ENCODE measurements at places on chromosomes 3 and 15.

GRCh38 chr15:89364741-89365450, 30.3 kb upstream of the POLG start:
- no peak for DNase-seq

DNA sequence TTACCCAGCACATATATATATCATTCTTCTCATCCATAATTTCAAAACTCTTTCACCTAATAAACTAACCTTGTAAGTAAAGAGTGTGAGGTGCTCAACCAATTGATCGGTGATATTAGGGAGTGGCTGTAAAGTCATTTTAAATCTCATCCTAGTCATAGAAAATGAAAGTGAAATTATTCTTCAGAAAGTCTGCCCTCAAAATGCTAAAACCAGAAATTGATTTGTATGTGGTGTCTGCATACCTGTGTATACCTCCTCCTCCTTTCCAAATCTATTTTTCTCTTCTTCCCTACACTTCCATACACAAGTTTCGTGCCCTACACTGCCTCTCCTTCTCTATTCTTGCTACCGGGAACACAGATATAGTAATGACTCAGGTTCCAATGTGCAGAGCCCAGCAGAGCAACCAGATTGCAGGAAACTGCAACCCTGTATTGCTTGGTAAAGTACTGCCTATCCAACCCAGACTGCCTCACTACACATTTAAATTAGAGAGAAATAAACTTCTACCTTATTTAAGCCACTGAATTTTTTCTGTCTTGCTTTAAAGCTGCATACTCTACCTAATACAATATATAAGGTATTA, 7.4 kb upstream of the TBC1D5 start:
- DNase-seq: no peak

DNA sequence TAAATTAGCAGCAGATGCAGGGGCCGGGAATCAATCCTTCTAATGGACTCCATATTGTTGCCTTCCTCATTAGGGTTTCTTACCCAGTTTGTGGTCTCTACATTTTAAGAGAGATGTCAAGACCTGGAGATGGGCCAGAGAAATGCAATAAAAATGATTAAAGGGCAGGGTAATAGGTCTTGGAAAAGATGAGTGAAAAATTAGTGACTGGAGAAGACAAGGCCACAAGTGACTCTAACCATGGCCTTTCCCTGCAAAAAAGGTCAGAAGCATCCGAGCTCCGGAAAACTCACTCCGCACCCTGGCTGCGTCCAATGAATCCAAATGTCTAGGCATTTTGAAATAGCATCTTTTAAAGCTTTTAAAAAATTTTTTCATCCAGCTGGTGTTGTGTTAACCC, 152.8 kb downstream of the ARRDC4 start:
- no peak for DNase-seq

DNA sequence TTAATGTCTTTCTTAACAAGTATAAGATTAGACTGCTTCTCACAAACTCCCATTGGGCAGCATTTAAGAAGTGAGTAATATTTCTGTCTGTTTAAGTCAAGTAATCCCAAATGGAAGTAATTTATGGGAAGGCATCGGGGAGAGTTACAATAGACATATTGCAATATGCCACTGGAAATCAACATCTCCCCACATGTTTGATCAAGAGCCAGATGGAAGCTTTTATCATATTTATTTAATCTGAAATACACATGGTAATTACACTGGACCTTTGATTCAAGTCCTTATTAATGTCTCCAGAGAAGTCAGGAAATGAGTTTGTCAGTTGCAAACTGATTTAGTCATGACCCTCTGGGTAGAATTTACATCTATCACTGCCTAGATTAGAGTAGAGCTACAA, 943.8 kb downstream of the VGLL3 start:
- no peak for DNase-seq

- no peak for DNase-seq
Observed at GRCh38 chr3:28039829-28040228, 201.6 kb upstream of the CMC1 start.

DNA sequence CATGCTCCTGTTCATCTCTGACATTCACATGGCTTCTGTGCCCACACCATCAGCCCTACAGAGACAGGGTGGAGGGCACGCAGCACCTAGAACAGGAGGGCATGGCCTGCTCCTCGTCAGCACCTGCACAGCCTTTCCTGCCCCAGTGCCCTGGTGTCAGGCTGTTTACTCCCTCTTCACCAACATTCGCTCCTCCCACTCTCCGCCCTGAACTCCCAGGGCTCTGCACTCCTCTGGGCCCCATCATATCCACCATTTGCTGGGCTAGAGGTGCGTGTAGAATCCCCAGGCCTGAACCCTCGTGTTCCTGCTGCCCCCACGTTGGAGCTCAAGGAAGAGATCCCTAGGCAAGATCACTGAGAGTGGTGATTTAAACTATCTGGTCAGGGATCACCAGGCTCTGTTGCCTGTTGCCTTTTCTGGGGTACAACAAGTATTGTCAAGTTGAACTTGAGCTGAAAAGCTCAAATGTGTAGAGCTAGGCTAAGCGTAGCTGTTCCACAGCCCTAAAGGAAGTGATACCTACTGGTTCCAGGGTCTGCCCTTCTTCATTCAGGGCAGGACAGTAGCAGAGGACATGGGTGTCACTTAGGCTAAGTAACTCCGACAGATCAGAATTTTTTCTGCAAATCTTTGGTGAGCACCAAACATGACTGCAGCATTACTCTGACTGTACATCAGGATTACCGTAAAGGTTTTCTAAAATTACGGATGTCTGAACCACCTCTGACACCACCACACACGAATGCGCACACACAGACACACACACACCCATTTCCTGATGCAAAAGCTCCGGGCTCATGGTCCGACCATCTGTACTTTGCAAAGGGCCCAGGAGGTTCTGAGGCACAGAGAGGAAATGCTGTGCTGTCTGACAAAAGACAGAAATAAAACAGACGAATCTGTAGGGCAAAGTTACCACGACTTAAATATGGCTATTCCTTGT, 43.7 kb upstream of the GNB5 start:
- no peak for DNase-seq

DNA sequence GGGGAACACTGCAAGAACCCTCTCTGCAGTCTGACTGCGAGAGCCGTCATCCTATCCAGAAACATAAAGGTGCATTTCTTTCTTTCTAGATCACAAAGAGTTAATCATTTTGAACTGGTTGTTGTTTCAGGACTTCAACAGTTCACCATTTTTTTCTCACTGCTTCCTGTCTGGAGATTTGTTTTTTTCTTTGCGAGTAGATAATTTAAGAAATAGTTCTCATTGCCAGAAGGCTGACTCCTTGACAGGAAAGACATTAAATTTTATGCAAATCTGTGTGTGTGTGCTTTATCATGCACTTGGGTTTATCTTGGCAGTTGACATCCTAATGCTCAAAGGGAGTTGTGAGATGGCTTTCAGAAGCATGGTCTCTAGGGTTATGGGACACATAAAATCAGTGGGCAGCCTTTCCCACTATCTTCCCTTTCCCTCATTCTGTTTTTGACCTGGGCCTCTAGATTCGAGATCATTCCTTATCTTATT, 123.5 kb upstream of the TBL1XR1 start:
- no peak for DNase-seq

DNA sequence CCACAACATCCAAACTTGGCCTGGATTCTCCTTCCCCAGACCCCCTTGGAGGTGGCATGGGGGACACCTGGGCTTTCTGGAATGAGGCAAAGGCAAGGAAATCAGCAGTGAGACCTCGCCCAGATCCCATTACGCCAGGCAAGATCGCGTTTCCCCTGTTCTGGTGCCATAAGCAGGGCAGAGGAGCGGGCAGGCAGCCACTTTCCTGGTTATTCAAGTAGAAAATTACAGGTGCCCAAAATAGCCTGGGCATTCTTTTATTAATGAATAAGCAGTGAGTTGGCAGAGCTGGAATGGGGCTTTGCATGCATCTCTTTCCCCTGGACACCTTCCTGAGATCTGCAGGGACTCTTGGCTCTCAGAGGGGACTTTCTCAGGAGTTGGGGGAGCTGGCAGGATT, 31.5 kb upstream of the FAM107A start:
- no peak for DNase-seq

- DNase-seq: no peak
Observed at GRCh38 chr3:185532901-185533300, 19.5 kb downstream of the LIPH start.

- no peak for DNase-seq
Observed at GRCh38 chr3:108511490-108511889, 1.1 kb upstream of the MYH15 start.

GRCh38 chr15:34794590-34795206, 651 bp downstream of the ACTC1 start:
- no peak for DNase-seq

DNA sequence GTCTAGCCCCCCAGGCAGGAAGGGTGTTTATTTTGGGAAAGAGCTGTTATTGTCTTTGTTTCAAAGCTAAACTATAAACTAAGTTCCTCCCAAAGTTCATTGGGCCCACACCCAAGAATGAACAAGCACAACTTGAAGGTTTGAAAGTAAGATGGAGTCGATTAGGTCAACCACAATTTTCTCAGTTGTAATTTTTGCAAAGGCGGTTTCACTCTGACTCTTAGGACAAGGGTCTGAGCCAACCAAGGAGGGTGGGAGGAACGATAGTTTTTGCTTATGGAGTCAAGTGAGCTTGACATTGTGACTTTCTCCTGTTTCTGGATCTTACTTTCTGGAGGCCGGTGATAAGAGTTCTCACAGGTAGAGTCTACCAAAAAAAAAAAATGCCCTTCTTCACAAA, 5.8 kb upstream of the ZNF770 start:
- DNase-seq: no peak

DNA sequence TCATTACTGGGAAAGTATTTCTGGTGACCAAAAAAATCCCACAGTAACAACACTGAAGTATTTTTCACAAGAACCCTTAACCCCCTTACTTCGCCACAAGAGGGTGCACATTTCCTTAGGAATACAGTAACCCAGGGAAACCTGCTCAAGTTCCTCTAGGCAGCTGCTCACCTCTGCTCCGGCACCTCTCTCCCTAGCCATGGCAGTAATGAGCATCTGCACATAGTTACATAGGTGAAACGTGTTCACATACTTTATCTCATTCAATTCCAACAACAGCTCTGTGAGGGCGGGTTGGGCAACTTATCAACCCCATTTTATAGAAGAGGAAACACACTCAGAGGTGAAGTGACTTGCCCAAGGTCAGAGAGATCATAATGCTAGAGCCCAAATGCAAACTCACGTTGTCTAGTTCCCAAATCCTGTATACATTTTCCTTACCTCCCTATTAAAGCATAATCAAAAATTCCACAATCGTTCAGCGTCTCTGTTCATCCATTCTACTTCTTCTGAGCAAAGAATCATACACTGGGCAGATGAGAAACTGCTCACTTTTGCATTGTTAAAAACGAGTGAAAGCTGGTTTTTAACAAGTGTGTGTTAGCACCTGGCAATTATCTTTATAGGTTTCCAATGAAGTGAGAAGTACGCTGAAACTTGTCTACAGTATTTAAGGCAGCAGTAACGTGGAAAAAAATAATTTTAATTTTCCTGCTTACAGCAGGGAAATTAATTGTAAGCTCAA, 90.7 kb downstream of the IGF2BP2 start:
- DNase-seq: peak; percentile 89

DNA sequence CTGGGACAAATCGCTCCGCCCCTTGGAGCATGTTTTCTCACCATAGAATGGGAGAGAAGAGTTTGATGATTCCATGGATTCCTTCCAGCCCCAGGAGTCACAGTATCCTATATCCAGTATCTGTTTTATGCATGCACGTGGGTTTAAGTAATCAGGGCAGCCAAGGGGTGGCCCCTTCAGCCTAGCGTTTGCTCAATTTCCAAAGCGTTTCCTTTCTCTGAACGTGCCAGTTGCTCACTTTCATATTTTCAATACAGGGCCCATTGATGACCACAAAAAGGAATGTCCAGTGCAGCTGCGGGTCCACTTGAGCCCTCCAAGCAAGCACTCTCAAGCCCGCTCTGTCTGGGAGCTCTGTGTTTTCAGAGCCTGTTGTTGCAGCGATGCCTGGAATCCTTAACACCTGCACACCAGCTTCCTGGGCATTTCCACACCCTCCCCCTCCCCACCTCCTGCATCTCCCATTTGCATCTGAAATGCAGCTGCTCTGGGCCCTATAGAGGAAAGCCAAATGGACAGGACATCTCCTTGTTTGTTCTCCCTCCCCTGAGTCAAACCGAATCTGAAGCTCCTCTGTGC, 164.3 kb upstream of the LPP start:
- DNase-seq: no peak

DNA sequence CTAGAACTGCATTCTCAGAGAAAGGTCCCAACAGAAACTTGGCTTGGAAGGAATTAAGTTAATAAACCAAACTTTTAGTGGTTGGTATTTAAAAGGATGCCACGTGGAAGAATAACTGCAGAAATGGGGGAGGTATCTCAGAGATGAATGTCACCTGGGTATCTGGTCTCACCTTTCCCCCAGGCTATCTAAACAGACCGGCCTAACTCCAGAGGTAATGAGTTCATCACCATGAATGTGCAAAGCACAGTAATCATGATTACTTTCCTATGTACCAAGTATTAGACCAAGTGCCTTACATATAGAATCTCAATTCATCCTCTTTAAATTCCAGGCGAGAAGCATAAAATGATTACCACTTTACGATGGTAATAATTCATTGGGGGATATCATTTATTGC, 80.8 kb downstream of the FBN1 start:
- no peak for DNase-seq

GRCh38 chr15:25773248-25773647, 89.9 kb downstream of the ATP10A start:
- DNase-seq: no peak

DNA sequence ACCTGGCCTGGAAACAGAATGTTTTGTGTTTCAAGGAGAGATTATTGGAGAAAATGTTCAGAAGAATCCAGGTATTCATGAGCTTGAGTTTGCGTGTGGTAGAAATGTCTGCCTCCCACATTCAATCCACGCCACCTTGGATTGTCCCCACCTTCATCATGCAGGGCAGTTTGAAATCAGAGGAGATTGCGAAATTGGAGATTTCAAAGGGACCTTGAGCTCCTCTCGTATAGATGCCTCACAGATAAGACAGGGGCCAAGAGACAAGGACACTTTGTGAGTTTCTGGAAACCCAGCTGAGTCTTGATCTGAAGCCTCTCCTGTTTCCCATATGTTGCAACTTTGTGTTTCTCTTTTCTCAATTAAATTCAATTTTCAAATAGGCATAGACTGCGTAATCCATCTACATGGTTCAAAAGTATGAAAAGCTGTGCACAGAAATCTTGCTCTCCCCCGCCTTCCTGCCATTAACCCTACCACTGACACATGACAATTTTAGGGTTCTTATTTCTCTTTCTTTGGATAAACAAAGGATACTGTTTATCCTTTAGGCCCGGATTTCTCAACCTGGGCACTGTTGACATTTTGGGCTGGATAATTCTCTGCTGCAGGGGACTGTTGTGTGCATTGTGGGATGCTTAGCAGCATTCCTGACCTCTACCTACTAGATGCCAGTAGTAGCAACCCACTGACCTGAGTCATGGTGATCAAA, 53.8 kb downstream of the CMTM8 start:
- DNase-seq: no peak

Data from IMR-90 (cell line).